EL (cell line): ENCODE measurements at places on chromosomes 2 and 18.

GRCh38 chr18:35117951-35118411 lies 76.8 kb downstream of the MAPRE2 start:
- peak; percentile 18 for DNase-seq

DNA sequence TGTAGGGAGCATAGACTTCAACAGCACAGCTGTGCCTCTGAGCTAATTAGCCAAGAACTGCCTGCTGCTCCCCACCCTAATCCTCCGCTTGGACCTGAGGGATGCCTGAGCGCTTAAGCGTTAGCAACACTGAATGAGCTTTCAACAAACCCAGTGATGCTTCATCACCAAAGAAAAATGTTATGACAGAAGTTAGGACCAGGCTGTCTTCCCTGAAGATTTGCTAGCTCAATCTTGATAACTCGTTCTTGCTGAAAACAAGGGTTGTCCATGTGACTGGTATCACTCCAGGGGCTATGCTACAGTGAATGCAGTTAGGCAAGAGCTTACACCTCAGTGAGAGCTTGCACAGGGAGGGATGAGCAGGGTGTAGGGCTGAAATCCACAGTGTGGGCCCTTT lies 190.7 kb upstream of the SIX2 start:
- peak; percentile 39 for DNase-seq

- DNase-seq = no peak
Measured at GRCh38 chr2:241154915-241155314, 4.6 kb downstream of the PPP1R7 start.

DNA sequence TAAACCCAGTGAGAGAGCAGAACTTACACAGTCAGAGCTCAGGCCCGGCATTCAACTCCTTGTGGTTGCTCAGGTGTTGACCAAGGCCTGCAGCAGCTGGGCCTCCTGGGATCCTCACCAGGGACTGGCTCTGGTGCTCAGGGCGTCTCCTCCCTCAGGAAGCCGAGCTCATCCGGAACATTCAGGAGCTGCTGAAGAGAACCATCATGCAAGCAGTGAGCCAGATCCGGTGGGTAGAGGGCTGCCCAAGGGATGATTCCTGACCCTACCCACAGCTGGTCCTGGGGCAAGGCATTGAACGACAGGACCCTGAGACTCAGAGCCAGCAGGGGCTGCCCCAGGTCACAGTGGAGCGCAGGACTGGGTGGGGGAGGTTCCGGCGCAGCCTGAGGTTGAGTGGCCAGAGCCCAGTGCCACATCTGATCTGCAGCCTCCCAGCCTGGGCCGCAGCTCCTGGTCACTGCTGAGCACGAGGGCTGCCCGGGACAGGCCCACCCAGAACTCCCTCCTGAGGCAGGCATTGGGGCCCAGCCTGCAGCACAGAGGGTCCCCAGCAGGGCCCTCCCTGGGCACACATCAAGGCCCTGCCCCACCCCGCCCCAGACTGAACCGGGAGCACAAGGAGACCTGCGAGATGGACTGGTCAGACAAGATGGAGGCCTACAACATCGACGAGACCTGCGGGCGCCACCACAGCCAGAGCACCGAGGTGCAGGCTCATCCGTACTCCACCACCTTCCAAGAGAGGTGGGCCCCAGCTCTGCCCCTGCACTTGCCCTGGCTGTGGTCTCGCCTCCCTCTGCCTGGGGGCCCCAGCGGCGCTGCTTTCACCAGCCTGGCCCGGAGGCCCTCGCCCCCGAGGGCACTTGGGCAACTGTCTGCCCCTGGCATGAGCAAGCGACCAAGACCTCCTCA lies 2.4 kb downstream of the TEKT4 start:
- no peak for DNase-seq

DNA sequence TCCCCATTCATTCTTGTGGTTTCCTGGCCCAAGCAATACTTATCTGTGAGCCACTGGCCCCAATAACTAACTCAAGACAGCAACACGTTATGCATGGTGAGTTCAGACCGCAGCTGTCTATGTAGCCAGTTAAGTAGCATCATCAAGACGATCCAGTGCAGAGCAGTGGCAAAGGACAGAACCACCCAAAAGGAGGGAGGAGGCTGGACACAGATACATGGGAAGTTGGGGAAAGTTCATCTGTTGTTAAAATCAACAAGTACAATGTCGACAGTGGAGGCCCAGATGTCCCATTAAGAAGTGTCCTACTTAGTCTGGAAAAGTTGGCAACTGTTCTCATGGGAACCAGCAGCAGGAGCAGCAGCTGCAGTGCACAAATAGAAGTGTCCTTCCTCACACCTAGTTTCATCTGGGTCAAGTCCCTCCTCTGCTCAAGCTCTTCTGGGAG lies 106.9 kb upstream of the THOC1 start:
- no peak for DNase-seq

DNA sequence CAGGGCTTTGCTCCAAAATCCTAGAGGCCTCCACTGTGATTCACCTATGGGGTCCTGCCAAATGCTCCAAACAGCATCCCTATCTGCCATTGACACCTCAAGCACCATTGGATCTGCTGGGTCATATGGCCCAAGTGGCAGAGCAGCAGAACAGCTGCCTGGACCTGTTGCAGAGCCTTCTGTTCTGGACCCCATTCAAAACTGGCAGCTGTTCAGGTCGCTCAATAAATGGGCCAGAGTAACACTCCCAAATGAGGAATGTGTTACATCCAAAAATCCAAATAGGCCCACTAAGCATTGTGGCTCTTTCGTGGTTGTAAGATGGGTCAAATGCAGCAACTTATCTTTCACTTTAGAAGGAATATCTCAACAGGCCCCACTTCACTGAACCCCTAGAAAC lies 783.6 kb downstream of the DCDC2C start:
- no peak for DNase-seq

GRCh38 chr2:48719480-48720177 lies 35.9 kb downstream of the LHCGR start:
- DNase-seq = no peak

GRCh38 chr2:73033766-73034381 lies 37.6 kb downstream of the SFXN5 start:
- no peak for DNase-seq

- no peak for DNase-seq
Measured at GRCh38 chr2:137935591-137935990, 28.7 kb upstream of the HNMT start.
